ENCODE measurements at places on chromosomes 1 and 21.

GRCh38 chr1:236009191-236009590 is 55.7 kb downstream of the NID1 start:
- no peak for DNase-seq

GRCh38 chr1:84433258-84434080 is 35.2 kb downstream of the DNASE2B start:
- DNase-seq, result peak; percentile 39

DNA sequence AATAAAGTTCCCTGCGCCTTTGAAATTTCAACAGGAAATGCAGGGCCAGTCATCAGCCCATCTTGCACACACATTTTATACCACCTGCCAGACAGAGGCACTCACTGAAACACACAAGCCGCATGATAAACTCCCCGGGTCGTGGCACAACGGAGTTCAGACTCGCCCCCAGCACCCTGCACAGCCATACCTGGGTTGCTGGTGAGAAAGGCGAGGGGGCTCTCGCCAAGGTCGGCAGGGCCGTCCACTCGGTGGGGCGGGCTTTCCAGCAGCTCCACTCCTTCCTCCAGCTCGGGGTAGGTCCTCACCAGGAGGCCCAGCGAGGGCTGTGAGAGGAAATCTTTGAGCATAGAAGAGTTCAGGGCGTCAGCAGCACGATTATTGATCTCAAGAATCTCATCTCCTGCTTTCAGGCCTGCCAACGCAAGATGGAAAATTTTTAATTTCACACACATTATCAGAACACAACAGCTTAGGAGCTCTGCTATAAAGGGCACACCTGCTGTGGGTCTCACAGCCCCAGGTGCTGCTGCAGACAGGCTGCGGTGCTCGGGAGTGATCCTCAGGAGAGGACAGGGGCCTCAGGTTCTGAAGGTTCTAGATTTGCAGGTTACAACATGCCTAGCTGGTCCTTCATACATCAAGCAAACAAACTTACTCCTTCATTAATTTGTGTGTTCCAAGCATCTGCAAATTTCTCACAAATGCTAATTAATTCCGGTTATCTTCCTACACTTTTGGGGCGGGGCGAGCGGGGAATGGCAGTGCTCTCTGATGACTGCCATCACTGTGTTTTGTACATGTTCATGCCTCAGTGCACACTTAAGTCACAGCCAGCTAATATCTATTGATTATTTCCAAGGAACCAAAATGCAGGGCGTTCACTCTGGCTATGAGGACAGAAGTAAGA is 144.2 kb upstream of the KRTAP19-8 start:
- no peak for DNase-seq

- DNase-seq, result peak; percentile 6
Measured at GRCh38 chr1:191695865-191696264, 462.4 kb upstream of the RGS18 start.

DNA sequence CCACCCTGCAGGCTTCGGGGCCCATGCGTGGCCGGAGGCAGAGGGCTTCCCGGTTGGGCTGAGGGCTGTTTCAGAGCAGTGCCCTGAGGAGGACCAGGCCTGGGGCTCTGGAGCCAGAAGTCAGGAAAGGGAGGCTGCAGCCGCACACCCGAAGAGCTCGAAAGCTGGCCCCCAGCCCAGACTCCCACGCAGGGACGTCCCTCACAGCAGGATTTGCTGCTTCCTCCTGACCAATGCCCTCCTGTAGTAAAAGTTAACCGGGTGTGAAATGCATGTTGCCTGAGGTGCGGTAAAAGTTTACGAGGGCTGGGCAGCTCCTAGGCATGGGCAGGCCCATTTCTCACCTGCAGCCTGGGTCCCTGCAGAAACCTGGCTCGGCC is 101.5 kb upstream of the ARHGEF16 start:
- DNase-seq, result no peak

GRCh38 chr1:212873518-212873917 is 15.4 kb downstream of the FLVCR1 start:
- DNase-seq, result no peak

DNA sequence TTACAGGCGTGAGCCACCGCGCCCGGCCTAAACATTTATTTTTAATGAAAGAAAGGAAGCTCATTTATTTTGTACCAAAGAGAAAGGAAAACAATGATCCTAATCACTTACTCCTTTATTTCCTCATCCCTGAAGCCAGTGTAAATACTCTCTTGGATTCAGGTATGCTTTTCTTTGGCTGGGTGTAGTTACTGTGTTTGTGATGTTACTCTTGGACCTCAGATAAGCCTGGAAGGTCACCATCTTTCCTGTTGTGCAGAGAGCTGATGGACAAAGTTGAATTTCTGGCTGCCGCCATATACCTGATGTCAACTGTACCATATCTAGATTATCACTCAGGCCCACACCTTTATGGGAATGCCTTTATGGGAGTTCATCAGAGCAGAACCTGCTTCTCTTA is 35.4 kb upstream of the FOXE3 start:
- DNase-seq, result no peak

DNA sequence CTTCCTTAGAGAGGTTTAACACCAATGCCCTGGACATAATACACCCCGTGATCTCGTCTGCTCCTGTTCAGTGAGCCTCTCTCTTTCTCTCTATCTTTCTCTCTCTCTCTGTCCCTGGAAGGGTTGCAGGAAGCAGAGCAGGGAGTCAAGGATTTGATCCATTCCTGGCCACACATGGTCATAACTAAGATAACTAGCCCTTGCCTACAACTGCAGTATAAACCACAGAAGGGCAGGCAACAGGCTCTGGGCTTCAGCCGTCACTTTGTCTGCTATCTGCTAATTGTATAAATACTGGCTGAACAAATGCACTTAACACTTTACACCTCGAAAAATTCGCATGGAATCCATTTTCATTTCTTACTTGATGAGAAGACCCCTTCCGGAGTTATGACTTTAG is 357.5 kb upstream of the RUNX1 start:
- DNase-seq, result no peak

GRCh38 chr1:157237522-157237921 is 99.3 kb upstream of the ETV3 start:
- DNase-seq, result no peak

DNA sequence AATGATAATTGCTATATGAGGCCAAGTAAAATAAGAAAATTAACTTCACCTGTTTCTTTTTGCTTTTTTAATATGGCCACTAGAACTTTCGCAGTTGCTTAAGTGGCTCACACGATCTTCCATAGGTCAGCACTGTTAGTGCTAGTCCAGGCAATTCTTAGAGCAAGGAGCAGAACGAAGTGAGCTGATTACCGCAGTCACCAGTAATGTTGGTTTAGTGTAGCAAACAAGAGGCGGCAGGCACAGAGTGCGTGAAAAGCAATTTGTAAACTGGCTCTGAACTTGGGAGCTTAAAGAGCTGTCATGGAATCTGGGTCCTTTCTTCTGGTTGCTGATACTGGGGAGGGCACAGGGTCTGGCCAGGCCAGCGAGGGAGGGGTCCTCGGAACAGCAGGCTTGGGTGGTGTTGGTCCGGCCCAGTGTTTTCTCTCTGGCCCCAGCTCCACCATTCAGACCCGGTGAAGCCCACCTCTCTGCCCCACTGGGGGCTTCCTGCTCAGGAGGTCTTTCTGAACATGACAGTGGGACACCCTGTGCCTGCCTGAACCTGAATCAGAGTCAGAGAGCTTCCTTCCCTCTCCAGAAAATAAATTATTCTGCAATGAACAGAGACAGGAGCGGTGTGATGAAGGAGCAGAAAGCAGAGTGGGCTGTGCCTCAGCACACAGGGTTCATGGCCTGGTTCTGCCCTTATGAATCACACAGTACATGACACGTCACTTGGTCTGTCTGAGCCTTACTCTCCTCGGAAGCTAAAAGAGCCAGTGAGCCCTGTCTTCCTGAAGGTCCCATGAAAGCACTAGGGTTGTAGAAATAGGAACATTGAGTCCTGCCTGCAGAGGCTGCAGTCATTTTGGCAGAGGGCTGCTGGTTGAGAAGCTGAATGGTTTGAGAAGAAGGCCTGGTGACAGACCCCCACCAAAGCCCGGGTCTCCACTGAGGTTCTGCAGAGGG is 11.9 kb downstream of the ETS2 start:
- no peak for DNase-seq

- peak; percentile 40 for DNase-seq
Measured at GRCh38 chr1:221794079-221794670, 52.3 kb upstream of the DUSP10 start.

DNA sequence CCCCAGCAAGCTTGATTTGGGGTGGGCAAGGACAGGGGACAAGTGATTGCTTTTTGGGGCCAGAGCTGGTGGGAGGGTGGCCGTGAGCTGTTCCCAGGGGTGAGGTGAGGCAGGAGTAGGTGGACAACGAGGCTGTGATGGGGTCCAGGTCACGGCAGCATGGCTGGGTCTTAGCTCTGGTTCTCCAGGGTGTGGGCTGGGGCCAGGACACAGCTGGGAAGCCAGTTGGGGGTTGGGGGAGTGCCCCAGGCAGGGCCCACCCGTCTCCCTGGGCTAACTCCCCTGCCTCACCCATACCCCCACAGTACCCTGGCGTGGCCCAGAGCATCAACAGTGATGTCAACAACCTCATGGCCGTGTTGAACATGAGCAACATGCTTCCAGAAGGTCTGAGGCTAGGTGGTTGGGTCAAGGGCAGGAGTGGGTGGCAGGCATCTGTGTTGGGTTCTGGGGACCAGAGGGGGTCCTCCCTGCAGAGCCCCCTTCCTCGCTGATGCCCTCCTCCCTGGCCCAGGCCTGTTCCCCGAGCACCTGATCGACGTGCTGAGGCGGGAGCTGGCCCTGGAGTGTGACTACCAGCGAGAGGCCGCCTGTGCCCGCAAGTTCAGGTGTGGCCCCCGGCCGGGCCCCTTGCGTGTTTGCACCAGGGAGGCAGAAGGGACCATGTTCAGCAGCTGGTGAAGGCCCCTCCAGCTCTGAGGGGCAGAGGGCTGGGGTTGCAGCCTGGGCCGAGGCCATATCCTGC is 43.3 kb downstream of the COQ8A start:
- DNase-seq, result no peak

- DNase-seq, result no peak
Measured at GRCh38 chr1:247281001-247281574, 25.2 kb downstream of the VN1R5 start.

- DNase-seq, result no peak
Measured at GRCh38 chr1:70384542-70384941, 26.5 kb upstream of the CTH start.

GRCh38 chr1:212504171-212504803 is 71.6 kb downstream of the NENF start:
- no peak for DNase-seq

GRCh38 chr1:244573768-244574167 is 79.2 kb upstream of the DESI2 start:
- no peak for DNase-seq

GRCh38 chr1:982765-983436 is 1.0 kb upstream of the PERM1 start:
- DNase-seq, result no peak

GRCh38 chr21:35905963-35906345 is 154.4 kb downstream of the SETD4 start:
- no peak for DNase-seq

- DNase-seq, result no peak
Measured at GRCh38 chr21:36874665-36875064, 91.8 kb downstream of the HLCS start.

DNA sequence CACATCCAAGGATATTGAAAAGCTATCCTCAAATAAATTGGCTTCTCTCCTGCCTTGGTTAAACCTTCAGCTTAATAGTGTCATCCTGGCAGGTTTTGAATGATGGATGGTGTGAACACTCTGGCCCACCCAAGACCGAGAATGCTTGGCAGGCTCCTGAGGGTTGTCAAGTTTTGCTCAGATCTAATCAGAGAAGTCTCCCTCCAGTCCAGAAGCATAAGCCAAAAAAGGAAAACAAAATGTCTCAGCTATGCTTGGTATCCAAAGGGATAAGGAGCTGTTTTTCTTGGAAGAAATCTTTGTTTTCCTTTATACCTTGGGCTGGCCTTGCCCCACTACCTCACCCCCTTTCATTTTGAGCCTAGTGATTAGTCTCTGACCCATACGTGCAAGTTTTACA is 172.7 kb downstream of the CRB1 start:
- no peak for DNase-seq

DNA sequence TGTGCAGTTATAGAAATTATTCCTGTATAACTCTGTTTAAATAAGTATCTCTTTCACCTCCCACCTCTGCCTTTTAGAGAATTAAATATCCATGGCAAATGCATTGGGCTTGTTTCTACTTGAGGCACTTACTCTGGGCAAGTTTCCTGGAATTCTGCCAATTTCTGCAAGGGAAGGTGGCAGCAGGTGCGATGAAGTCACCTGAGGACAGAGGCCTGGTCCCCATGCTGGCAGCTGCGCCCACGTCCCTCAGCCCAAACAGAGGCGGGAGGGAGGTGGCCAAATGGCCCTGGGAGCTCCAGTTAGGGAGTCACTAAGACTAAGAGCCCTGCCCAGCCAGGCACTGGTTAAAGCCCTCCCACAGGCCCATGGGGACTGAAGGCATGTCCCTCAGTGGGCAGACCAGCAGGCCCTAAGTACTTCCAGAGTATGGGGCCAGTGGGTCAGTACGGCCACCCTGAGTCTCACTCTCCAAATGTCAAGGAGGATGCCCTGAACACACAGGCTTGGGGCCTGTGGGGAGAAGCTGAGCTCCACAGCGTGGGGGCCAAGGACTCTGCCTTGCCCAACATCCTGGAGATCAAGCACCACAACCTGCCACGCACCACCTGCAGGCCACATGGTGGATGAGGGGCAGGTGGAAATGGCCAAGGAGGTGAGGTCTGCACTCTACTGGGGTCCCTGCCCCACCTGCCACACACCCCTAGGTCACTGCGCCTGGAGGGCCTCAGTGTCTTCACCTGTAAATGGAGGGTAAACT is 19.4 kb downstream of the ACOT7 start:
- no peak for DNase-seq

GRCh38 chr1:15014516-15014915 is 139.0 kb upstream of the TMEM51 start:
- no peak for DNase-seq

- no peak for DNase-seq
Measured at GRCh38 chr1:58849551-58849950, 65.7 kb upstream of the JUN start.

DNA sequence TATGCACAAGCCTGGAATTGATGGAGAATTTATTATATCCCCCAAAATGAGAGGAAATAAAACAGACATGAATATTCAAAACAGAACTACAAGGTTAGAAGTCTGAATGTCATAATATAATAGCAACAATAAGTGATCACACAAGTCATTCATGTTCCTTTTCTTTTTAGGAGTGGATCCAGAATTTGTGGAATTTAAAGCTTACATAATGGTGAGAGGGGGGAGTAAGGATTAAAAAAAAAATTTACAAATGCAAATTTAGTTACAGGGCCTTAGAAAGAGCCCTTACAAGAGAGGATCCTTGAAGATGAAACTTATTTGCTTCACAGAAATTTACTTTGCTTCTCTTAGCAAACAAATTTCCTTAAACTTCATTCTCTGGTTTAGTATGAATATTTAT is 716.1 kb upstream of the CXADR start:
- DNase-seq, result no peak

GRCh38 chr1:9490605-9491339 is 48.5 kb upstream of the SLC25A33 start:
- DNase-seq, result peak; percentile 68

All from H4 (cell line).